RPMI7951 (cell line): ENCODE measurements at places on chromosomes 11 and 22.

GRCh38 chr11:120173019-120173705 lies 35.2 kb upstream of the TRIM29 start:
- DNase-seq = no peak

GRCh38 chr11:121763526-121763925 lies 310.8 kb upstream of the SORL1-AS1 start:
- no peak for DNase-seq

DNA sequence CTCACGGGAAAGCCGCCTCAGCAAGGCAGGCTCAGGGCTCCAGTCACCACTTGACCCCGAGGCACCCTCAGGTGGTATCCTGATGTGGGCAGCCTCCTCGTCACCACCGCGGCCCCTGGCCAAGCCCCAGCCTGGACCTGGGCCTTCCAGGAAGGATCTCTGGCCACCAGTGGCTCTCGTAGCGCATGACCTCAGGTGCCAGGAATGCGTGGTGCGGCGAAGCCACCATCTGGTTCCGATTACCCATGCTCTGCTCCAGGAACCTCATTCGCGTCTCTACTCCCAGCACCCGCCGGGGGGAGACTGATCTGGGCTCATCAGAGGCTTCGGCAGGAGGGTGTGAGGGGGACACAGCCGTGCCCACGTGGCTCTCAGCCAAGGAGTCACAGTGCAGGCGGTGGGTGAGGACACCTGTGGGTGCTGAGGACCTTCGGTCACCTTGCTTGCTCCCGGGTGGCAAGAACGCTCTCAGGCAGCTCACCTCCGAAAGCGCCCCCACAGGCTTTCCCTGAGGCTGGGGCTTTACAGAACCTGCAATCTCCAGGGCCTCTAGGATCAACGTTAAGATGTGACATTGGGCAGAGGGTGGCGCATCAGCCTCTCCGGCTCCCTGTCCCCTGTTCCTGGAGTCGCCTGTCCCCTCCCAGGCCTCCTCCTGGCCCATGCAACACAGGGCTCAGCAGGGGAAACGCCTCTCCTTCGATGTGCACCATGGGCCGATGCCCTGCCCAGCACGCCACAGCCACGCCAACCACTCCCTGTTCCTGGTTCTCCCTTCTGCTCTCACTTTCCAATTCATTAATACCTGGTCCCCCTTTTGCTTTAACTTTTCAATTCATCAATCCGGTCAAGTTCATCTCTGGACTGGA lies 39.0 kb downstream of the TBX1 start:
- DNase-seq = peak; percentile 98

DNA sequence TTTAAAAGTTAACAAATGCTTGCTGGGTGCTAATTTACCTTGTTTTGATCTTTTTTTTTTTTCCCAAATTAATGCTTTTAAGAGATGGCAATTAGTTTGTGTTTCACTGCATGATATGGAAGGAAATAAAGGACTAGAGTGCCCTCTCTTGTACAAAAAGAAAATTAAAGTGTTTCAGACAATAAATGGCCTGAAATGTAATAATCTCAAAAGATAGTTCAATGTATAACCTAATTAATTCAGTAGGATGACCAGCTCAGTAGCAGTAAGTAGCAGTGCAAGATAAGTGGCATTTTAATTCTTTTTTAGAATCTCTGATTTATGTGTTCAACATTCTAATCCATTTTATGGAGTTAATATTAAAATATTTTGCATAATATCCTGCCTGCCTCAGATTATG lies 39.9 kb upstream of the MYO18B start:
- DNase-seq = peak; percentile 32

GRCh38 chr11:110438017-110438416 lies 8.3 kb downstream of the FDX1 start:
- no peak for DNase-seq

- peak; percentile 4 for DNase-seq
Measured at GRCh38 chr11:134995741-134996140, 583.7 kb upstream of the B3GAT1 start.

- no peak for DNase-seq
Measured at GRCh38 chr11:2369896-2370295, 7.2 kb upstream of the CD81 start.

GRCh38 chr11:21634491-21634890 lies 558.4 kb upstream of the ANO5 start:
- no peak for DNase-seq
